Stimulated activated CD8-positive, alpha-beta memory T cell treated with anti-CD3 and anti-CD28 coated beads, Interleukin-7, amount 100 ng/mL, for 24 hours (primary cell): ENCODE measurements at places on chromosomes 11 and 22.

- DNase-seq = no peak
Observed at GRCh38 chr11:69848201-69848600, 29.0 kb upstream of the FGF3 start.

DNA sequence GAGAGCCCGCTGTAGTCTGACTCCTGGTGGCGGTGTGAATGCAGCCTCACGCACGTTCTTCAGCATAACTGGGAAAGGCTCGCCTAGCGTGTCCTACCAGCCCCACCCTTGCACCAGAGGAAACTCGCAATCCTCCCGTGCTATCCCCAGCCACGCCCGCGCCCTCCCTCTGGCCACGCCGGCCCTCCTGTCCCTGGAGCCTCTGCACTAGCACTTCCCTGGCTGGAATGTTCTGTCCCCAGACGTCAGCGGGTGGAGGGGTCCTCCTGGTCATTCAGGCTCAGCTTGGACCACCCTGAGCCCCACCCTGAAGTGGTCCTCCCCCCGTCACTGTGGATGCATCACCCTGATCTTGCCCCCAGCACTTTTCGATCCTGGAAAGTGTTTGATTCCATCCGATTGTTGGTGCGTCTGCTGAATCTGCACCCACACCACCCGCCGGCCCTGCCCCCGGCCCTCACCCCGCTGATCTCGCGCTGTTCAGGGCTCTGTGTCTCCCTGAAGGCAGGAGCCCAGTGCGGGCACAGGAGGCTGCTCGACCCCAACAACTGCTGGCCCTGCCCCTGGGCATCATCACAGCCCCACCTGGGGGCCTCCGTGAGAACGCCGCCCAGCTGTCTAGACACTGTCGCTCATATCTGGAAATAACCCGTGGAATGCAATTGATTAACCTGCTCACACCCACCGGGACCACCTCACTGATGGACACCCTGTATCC, 437.0 kb downstream of the TBC1D22A start:
- no peak for DNase-seq

GRCh38 chr11:131691181-131692041, 321.0 kb downstream of the NTM start:
- DNase-seq = no peak

DNA sequence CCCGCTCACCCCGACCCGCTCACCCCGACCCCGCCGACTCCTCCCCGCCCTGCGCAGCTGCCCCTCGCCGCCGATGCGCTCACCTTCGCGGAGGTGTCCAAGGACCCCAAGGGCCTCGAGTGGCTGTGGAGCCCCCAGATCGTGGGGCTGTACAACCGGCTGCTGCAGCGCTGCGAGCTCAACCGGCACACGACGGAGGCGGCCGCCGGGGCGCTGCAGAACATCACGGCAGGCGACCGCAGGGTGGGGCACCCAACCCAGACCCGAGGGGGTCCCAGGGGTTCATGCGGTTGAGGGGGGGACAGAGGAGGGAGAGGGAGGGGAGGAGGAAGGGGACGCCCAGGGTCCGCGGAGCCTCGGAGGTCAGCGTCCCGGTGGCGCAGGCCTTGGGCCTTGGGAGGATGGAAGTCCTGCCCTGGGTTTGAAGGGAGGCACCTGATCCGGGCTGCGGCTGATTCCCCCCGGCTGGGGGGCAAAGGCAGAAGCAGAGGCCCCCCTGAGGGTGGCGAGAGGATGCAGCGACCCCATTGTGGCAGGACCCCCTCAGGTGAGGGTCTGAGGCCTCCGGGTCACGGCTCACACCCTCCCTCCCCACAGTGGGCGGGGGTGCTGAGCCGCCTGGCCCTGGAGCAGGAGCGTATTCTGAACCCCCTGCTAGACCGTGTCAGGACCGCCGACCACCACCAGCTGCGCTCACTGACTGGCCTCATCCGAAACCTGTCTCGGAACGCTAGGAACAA, 9.2 kb downstream of the PKP3 start:
- DNase-seq = no peak

DNA sequence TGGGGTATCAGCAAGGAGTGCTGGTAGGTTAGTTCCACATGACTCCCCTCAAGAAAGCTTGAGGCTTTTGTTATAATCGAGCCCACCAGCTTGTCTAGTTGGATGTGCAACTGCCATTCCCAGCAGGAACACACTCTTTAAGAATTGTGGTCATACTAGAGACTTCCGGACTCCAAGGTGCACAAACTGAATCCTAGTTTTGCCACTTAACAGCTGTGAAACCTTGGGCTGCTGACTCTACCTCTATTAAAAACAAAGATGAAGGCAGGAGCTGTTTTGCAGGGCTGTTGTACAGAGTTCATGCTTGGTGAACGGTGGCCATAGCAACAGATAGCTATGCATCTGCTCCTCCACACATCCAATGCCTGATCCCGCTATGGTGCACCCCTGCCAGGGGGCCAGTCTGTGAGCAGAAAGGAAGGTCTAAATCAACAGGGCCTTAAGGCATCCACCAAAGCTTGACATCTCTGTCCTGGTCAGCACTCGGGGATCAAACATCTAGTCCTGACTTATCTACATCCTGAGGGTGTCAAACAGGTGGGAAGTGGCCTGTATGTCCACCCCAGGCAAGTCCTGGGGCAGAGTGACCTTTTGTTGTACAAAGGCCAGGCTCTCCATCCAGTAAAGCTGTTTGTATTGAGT, 36.4 kb downstream of the DKK3 start:
- DNase-seq = no peak

DNA sequence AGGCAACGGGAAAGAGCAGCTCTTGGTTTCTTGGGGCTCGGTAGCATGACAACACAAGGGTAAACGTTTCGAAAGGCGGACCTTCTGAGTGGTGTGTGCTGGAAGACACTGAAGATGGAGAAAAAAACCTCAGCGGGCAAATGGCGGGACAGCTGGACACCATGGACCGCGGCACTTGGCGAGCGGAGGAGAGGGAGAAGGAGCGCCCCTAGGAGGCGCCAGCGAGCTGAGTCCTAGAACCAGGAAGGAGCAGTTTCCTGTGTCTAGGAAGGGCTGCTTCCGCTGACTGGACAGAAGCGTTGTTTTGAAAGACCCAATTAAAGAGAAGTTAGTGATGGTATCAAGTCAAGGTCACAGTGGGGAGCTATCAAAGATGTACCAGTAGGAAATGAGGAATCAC, 44.0 kb upstream of the OPCML start:
- DNase-seq = no peak

GRCh38 chr11:27233654-27234042, 129.4 kb downstream of the CCDC34 start:
- no peak for DNase-seq

DNA sequence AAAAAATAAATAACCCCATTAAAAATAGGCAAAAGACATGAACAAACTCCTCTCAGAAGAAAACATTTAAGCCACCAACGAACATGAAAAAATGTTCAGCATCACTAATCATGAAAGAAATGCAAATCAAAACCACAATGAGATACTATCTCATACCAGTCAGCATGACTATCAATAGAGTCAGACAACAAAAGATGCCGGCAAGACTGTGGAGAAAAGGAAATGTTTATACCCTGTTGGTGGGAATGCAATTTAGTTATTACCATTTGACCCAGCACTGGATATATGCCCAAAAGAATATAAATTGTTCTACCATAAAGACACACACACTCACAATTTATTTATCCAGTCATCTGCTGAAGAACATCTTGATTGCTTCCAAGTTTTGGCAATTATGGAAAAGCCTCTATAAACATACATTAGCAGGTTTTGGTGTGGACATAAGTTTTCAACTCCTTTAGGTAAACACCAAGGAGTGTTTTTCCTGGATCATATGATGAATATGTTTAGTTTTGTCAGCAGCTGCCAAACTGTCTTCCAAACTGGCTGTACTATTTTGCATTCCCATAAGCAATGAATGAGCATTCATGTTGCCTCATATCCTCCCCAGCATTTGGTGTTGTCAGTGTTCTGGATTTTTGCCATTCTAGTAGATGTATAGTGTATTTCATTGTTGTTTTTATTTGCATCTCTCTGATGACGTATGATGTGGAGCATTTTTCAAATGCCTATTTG, 28.0 kb downstream of the OR8D1 start:
- DNase-seq = no peak

GRCh38 chr22:46038516-46039430, 61.8 kb upstream of the WNT7B start:
- no peak for DNase-seq

DNA sequence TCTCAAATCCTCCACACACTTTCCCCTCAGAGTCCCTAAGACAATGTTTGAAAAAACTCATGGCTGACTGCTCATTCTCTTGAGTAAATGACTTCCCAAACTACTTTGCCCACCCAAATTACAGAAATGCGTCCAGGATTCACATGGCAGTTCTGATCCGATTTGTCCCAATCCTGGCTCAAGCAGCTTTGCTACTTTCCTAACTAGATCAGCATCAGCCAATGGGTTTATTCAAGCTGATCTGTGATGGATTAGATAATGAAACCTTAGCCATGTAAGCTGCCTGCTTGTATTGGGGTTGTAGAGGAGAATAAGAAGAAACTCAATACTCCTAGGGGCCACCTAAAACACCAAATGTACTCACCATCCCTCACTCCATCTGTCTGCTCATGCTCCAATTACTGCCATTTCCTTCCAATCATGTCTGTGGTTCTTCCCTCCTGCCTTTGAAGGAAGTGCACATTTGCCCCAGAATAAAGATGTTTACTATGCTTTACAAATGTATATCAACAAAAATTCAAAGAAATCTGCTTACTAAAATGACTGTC, 6.9 kb downstream of the RBFOX2 start:
- no peak for DNase-seq

GRCh38 chr11:1348796-1349326, 39.4 kb upstream of the TOLLIP start:
- no peak for DNase-seq

GRCh38 chr11:67630228-67630942, 648 bp upstream of the NUDT8 start:
- peak; percentile 95 for DNase-seq

DNA sequence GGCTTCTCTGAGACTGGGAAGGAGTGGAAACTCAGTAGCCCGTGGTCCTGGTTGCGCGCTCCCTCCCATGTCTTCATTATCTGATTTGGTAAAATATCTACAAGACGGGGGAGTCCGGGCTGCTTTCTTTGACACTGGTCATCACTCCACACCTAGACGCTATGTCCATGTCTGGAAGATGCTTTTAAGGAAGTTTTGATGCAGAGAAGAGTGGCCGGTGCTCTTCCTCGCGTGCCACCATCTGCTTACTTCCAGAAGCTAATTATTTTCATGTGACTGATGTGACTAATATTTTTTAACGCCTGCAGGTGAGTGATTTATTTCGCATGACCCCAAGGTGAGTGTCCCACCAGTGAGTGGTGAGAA, 339 bp upstream of the TRIM21 start:
- DNase-seq = no peak

GRCh38 chr11:100740440-100740839, 53.4 kb downstream of the ARHGAP42 start:
- no peak for DNase-seq

- DNase-seq = no peak
Observed at GRCh38 chr11:100525635-100526034, 161.5 kb upstream of the ARHGAP42 start.

GRCh38 chr11:103928040-103928801, 108.2 kb upstream of the DDI1 start:
- no peak for DNase-seq

GRCh38 chr11:75810637-75811390, 4.2 kb upstream of the UVRAG start:
- no peak for DNase-seq

GRCh38 chr11:66614073-66614472, 2.4 kb upstream of the RBM14 start:
- no peak for DNase-seq

DNA sequence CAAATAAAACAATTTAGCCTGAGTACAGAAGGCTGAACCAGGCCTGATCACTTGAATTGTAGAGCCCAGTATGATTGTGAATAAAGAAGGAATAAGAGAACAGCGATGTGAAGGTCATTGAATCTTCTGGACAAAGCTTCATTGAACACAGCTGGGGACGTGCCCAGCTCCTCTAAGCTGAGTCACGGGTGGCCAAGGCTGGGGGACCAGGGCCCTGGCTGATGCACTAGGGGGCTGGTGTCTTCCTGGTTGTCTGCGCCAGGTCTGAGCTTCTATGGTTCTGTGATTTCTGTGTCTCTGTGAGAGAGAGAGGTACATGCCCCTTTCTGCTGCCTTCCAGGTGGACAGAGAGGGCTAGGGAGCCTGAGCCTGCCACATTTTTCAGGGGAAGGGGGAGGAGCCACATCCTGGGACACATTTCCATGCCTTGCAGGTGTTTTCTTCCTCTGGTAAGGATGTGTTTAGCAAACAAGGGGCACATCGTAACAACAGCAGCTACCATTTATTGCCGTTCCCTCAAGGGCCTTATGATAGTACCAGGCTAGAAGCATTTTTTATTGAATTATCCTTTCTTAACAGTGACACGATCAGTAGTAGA, 135.7 kb downstream of the C11orf91 start:
- no peak for DNase-seq

DNA sequence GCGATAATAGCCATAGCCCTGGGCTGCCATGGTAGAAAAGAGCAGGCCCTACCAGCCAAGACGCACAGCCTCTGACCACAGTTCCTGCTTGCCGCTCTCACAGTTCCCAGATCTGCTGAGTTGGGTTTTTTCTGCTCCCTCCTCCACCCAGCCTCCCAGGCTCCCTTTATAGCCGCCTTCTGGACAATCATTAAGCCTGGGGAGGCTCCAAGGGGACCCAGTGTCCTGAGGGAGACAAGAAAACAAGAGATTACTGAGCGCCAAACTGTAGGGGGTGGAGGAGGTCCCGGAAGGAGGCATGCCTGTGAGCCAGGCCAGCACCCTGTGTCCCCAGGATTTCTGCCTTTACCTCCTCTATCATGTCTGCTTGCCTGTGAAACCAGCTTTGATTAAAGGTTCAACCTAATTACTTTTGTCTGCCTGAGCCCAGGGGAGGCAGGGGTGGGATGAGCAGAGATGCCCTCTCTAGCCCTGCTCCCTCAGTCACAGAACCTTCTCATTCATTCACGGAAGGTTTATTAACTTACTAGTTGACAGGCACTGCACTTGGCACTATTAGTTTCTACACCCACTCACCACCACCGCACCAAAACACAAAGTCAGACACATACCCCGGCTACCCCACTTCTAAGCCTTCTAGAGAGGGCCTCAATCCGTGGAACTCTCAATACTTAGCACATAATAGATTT, 1.2 kb downstream of the SLC37A4 start:
- no peak for DNase-seq

DNA sequence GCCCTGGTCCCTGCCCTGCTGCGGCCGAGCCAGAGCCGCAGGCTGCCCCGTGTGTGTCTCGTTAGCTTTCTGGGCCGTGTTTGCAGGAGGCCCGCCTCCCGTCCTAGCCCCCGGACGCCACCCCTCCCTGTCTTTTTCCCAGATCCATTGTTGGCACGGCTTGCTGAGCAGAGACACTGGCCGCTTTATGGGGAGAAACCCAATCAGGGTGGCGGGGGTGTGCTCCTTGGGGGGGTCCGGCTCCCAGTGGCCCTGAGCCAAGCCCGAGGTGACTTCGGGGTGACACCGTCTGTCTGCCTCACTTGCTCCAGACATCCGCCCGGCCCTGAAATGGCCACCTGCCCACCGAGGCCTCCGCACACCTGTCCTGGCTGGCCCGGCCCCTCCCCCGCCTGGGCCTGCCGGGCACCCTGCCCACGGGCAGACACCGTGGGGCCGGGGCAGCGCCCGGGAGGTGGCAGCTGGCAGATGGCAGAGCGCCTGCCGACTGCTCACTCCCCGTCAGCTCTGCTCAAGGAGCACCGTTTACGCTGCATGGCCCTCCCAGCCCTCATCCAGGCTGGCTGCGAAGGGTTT, 43.1 kb upstream of the PPARA start:
- no peak for DNase-seq
